ENCODE measurements at places on chromosomes 7 and 10. TPM values are rescaled to one million over a fixed set of nuclear protein-coding genes. Genes with fewer than 3 reads are reported as not detected.

- no peak for DNase-seq
Observed at GRCh38 chr7:115183431-115184057, 261.6 kb downstream of the MDFIC start.

DNA sequence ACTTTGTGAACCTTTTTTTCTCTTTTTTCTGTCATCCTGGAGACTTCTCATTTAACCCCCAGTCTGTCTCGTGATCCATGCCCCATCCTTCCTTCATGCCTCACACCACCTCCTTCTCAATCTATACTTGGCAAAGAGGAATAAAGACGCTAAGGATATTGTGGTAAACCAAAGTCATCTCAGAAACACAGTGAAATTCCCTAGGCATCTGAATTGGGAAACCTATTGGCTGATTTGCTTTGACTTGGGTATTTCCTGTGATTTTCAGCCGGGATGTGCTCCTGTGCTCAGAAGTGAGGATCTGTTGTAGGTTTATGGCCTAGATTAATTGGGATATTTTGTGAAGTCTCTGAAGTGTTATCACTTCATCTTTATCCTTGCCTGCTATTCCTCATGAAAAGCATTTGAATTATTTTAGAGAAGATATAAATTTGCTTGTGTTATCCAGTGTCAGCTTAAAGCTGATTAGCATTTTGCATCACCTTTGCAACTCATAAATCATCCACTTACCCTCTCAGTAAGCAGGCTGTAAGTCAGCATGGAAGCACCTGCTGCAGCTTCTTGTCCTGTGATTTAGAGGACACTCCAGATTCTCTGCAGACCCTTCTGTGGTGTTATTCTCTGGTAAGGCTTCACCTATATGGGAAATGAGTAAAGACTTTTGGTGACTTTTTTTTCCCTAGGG is 138.0 kb downstream of the AUTS2 start:
- no peak for DNase-seq

- no peak for DNase-seq
Observed at GRCh38 chr7:37360484-37360883, 88.2 kb downstream of the ELMO1 start.

DNA sequence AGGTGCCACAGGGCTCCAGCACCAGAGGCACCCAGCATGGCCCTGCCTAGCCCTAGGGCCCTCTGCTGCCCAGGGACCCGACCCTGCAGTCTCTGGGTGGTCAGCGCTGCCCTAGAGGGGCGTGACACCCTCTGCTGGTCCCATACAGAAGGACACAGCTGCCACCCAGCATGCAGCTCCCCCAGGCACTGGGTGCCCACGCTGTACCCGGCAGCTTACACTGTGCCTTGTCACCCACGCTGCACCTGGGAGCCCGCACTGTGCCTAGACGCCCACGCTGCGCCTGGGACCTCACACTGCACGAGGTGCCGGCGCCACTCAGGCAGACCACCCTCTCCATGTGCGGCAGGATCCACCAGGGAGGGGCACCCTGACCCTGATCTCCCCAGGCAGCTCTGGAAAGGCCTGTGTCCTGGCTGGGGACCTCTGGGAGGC is 55.2 kb downstream of the PWWP2B start:
- DNase-seq: no peak

- no peak for DNase-seq
Observed at GRCh38 chr10:119770928-119771327, 45.1 kb downstream of the INPP5F start.

Gene SLC13A4
- not detected for total RNA-seq

Gene CREB3L2
- total RNA-seq: 35.6 TPM
